Gastroesophageal sphincter (tissue), 4 donors: ENCODE measurements at places on chromosomes 12 and 14.
A peak's percentile ranks its signal among the peaks of the same experiment; 100 is the strongest.

DNA sequence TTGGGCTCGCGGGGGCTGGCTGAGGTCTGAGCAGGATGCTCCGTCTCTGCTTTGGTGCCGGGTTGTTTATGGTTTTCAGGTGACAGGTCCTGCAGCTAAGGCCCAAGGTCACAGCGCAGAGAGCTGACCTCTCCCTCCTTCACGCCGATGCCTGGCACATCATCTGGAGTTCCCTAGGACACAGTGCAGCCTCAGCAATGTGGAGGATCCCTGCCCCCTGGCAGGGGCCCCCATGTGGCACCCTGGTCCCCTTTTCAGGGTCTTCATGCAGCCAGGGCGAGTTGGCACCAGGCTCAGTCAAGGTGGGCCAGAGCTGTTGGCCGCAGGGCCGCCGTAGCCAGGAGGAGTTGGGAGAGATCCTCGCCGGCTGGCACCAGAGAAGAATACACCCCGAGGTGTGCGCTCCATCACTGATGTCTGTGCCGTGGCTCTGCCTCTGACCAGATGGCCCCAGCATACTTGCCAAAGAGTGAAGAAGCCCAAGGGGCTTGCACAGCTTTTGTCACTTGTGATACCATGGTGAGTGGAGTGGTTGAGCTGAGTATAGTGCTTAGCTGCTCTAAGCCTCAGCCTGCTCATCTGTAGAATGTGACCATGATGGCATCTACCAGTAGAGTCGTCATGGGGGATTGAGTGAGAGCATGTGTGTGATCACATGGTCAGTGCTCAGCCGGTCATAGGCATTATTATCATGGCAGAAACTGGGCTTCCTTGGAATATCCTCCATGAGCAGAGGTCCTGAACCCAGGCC lies 11.0 kb downstream of the TPCN1 start:
- ATAC-seq = no peak

DNA sequence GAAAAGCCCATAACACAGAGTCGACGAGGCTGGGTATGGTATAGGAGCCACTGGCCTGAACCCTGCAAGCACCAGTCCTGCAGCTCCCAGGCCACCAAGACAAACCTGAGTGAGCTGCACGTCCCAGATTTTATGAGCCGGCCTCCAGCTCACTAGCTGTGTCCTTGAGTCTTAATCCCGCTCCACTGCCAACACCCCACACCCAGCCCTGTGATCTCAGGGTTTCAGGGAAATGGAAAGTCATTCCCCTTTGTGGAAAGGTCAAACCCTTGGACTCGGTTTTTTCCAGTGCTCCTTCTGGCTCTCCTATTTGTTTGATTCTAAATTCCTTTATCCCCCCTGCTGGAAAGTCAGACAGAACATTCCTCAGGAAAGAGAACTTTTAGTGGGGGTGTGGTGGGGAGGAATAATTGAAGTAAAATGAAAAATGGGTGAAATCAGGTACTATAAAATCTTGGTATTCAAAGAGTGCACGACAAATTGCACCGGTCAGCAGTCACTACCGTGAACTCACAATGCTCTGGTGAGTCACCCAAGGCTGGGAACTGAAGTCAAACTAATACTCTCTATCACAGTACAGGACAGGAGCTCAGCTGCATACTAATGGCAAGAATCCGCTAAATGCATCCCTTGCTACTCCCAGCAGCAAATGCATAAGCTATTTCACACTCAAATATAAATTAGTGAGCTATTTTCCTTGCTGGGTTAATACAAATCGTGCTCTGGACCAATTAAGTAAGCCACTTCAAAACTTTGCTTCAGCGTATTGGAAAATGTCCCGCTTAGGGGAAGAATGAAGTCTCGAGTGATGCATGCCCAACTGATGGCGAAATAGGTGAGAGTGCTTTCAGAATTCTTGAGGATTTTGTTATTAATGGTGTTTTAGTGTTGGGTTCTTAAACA lies 9.0 kb downstream of the PITPNM2 start:
- peak; percentile 82 for ATAC-seq

DNA sequence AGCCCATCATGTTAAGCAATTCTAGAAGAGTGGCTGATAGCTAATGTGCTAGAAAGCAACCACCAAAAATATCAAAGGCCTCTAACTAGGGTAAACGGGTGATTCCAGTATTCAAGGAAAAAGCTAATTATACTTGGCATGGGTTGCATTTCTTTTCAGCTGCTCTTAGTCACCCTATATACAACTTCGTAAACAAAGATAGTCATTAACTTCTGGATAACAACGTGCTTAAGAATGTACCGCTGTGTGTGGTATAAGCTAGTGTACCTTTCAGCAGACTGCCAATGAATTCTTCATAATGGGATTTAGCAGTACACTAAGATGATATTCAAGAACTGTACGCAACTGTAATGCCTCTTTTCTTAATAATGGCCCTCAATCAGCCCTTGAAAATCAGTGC lies 42.2 kb upstream of the SLC6A13 start:
- no peak for ATAC-seq

DNA sequence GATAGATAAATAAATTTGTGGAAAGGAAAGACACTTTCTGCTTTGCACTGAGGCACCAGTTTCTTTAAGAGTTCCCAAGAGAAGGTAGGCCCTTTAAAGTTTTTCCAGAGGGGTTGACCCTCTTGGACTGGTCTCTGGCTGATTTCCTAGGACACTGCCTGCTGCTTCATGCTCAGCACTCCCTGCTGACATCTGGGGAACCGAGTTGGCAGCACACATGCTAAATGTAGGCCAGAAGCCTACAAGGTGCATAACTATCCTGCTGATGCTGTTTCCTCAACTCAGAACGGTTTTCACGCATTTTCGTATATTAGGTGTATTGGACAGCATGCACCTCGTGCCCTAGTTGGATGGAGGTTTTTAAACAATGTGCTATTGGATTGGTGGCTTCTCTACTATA lies 887.2 kb upstream of the SEL1L start:
- no peak for ATAC-seq

- no peak for ATAC-seq
These were observed 361.9 kb downstream of the ADGRD1 start for GRCh38 chr12:131315601-131316000.

DNA sequence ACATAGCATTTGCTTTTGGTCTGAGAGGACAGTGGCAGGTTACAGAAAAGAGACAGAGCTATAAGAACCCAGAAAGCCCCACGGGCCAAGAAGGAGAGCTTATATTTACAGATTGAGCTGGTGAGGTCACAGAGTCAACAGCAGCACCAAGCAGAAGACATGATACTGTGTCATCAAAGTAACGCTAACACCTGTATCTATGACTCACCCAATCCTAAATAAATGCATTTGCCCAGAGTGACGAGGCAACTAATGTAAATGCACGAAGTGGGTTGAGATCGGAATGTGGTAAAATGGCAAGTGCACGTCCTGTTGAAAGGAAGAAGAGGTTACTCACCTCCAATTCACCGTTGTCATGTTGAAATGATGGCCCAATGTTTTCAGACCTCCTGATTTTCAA lies 6.7 kb upstream of the CD163L1 start:
- no peak for ATAC-seq

GRCh38 chr14:92579244-92579936 lies 65.8 kb downstream of the RIN3 start:
- no peak for ATAC-seq

GRCh38 chr14:95267306-95267705 lies 52.4 kb downstream of the CLMN start:
- no peak for ATAC-seq

- no peak for ATAC-seq
These were observed 30.5 kb downstream of the PRKD1 start for GRCh38 chr14:29897181-29897580.

DNA sequence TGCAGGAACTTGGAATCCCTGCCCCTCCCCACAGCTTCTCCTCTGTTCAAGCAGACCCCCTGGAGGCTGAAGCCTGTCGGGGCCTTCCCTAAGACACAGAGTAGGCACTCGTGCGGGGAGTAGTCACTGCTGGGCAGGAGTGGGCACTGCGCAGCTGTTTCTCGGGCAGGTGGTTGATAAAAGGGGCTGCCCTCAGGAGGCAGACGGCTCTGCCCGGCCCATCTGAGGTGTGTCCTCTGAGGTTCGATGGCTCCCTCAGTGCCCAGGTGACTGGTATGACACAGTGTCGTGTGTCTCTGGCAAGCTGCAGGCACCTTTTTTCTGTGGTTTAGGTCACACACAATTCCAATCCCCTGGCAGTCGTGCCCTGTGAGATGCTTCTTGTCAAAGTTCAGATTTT lies 10.1 kb downstream of the GALNT16 start:
- no peak for ATAC-seq

- ATAC-seq = no peak
These were observed 9.4 kb upstream of the ARID2 start for GRCh38 chr12:45720069-45720468.

- ATAC-seq = no peak
These were observed 827.2 kb downstream of the FLRT2 start for GRCh38 chr14:86357119-86357518.

GRCh38 chr14:31026077-31026449 lies at the start of gene STRN3:
STRN3 (minus strand) TSS chr14:31026379; CDS start chr14:31026185, 194 bp downstream.
- no peak for ATAC-seq

GRCh38 chr12:62717643-62718042 lies 217.3 kb downstream of the PPM1H start:
- ATAC-seq = no peak

GRCh38 chr14:72850360-72850759 lies 43.5 kb downstream of the DPF3 start:
- no peak for ATAC-seq

GRCh38 chr14:85222341-85222740 lies 307.6 kb upstream of the FLRT2 start:
- ATAC-seq = no peak

DNA sequence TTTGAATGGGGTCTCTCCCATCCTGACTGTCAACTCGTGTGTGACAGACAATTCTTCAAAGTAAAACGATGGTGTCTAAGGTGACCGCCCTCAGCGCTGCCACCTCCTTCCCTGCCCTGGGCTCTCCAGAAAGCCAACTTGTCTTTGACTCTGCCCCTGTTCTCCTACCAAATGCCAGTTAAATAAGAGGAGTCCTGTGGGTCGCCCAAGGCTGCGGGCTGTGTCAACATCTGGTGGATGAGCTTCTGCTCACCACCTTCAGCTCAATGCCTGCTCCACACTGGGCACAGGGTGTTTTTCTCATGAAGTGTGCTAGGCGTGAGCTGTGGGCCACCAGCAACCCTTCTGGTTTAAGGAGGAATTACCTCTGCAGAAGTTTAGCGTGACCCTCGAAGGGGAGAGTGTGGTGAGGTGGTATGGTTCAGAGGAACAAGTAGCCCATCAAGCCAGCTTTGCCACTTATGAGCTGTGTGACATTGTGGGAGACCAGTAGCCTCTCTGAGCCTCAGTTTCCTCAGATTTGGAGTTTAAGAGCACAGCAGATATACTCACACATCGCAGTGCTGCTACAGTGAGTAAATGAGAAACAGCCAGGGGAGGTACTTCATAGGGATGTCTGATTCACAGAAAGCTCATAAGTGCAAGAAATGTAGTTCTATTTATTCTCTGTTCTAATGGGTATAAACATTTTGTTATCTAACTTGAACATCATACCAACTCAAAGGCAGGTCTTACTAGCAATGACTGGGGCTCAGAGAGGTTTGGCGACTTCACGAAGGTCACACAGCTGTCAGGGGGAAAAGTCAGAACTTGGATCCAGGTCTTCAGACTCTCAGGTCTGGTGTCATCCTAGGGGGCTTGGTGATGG lies 12.1 kb downstream of the SERPINA1 start:
- ATAC-seq = no peak

GRCh38 chr12:62910549-62911169 lies 24.3 kb downstream of the PPM1H start:
- ATAC-seq = no peak

- no peak for ATAC-seq
These were observed 28.6 kb downstream of the SNRPF start for GRCh38 chr12:95887311-95887710.

- no peak for ATAC-seq
These were observed 11.8 kb downstream of the HNRNPC start for GRCh38 chr14:21257394-21257909.

GRCh38 chr12:4556735-4557530 lies 5.1 kb upstream of the DYRK4 start:
- no peak for ATAC-seq

DNA sequence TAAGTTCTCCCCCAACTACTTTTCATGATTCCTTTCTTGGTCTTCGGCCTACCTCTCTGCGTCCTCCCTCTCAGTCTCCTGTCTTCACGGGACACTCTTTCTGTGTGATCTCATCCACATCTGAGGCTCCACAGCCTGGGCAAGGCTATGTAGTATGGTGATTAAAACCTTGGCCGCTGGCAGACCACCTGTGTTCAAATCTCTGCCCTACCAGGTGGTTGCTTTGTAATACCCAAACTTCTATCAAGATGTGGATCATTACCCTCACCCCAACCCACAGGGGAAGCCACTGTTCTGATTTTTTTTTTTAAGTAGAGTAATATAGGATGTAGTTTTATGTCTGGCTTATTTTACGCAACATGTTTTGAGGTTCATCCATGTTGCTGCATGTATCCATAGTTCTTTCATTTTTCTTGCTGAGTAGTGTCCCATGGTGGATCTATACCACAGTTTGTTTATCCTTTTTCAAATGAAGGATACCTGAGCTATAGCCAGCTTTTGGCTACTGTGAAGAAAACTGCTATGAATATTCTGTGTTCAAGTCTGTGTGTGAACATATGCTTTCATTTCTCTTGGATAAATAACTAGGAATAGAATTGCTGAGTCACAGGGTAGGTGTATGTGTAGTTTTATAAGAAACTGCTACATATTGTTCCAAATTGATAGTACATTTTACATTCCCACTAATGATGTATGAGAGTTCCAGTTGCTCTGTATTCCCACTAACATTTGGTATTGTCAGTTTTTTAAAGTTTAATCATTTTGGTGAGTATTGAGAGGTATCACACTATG lies 8.3 kb upstream of the STAT6 start:
- ATAC-seq = no peak

GRCh38 chr14:104135904-104136471 lies 2.4 kb upstream of the KIF26A start:
- no peak for ATAC-seq

- ATAC-seq = no peak
These were observed 334.4 kb downstream of the EMP1 start for GRCh38 chr12:13530966-13531365.
